ENCODE measurements at places on chromosomes 16 and 17.

GRCh38 chr16:31092330-31092729 lies 2.3 kb downstream of the VKORC1 start:
- peaks cover 22% of the 10 kb centered on the region for H3K4me1 ChIP-seq
- no peak for DNase-seq
- peak overlapping the region; percentile 74 for H3K4me3 ChIP-seq
- H3K27me3 ChIP-seq, result peaks cover 3% of the 10 kb centered on the region
- H3K27ac ChIP-seq, result no peak overlapping the region
- peaks cover 2% of the 10 kb centered on the region for H3K36me3 ChIP-seq

- no peak for DNase-seq
- H3K27me3 ChIP-seq, result peaks cover 59% of the 10 kb centered on the region
- H3K4me3 ChIP-seq, result no peak overlapping the region
Measured at GRCh38 chr17:34885076-34885475, 76.2 kb downstream of the CCT6B start.

DNA sequence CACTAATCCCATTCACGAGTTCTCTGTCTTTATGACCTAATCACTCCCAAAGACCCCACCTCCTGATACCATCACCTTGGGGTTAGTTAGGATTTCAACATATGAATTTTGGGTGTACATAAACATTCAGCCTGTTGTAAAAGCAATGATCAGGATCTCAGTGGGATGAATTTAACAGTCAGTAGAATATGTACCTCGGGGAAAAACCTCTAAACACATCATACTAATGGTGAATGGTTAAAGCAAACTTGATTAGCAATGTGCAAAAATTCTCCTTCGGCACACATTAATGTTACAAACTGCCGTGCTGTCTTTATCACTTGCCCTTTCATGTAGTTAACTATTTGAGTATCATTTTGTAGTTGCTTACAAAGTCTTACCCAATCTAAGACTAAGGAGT lies 10.2 kb downstream of the RNF112 start:
- H3K27ac ChIP-seq, result no peak overlapping the region
- DNase-seq, result no peak
- H3K27me3 ChIP-seq, result no peaks in the 10 kb centered on the region
- H3K4me1 ChIP-seq, result no peaks in the 10 kb centered on the region

- H3K4me3 ChIP-seq, result peak overlapping the region; percentile 84
- H3K27me3 ChIP-seq, result no peaks in the 10 kb centered on the region
- no peaks in the 10 kb centered on the region for H3K36me3 ChIP-seq
- no peak for DNase-seq
Measured at GRCh38 chr17:42277342-42277712, 1.1 kb upstream of the STAT5B start.

- no peaks in the 10 kb centered on the region for H3K27me3 ChIP-seq
- peak within 1 kb of the TSS; percentile 95 for H3K27ac ChIP-seq
- H3K4me1 ChIP-seq, result peaks cover 23% of the 10 kb centered on the region
- peaks cover 2% of the 10 kb centered on the region for H3K36me3 ChIP-seq
- H3K4me3 ChIP-seq, result peak within 1 kb of the TSS; percentile 87
- DNase-seq, result peak; percentile 80
Measured at GRCh38 chr16:30534368-30535105, at the start of gene ZNF747. TSS of gene ZNF747 (minus strand) at chr16:30534858. CDS start at chr16:30534679, 179 bp downstream.

- H3K27me3 ChIP-seq, result no peaks in the 10 kb centered on the region
- DNase-seq, result no peak
- H3K27ac ChIP-seq, result no peak overlapping the region
- no peak overlapping the region for H3K4me3 ChIP-seq
Measured at GRCh38 chr16:53743149-53743566, 39.2 kb downstream of the FTO start.

DNA sequence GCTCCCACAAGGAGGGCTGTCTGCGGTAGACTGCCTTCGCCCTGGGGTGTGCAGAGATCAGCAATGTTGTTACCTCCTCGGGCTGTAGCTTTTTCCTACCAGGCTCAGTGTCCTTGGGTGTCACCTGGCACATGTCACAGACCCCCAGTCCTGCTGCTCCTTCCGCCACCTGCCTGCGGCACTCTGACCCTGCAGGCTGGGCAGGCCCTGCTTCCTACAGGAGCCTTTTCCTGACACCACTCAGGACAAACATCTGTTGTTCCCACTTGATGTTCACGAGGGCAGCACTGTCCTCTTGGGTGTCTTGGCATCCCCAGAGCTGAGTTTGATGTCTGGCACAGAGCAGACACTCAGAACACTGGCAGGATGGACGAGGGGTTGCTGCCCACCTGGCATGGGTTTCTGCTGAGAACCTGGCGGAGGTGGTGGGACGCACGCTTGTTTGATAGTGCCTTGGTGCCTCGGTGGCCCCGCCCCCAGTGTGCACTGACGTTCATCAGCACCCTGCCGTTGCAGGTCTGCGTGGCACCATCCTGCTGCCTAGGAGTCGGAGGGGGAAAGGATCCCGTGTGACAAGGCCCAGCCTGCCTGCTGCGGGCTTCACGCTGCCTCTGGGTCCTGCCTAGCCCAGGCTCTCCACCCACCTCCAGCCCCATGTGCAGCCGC lies 26.7 kb upstream of the NUDT16L1 start:
- DNase-seq, result no peak
- H3K4me3 ChIP-seq, result no peak overlapping the region
- H3K27me3 ChIP-seq, result no peaks in the 10 kb centered on the region
- peaks cover 4% of the 10 kb centered on the region for H3K36me3 ChIP-seq
- no peaks in the 10 kb centered on the region for H3K4me1 ChIP-seq

GRCh38 chr17:50046667-50047066 lies 9.2 kb upstream of the ITGA3 start:
- H3K27ac ChIP-seq, result no peak overlapping the region
- no peak for DNase-seq
- H3K27me3 ChIP-seq, result no peaks in the 10 kb centered on the region

GRCh38 chr17:28446716-28447395 lies 26.6 kb upstream of the SLC13A2 start:
- H3K4me3 ChIP-seq, result no peak overlapping the region
- H3K27me3 ChIP-seq, result peaks cover 46% of the 10 kb centered on the region
- H3K36me3 ChIP-seq, result no peaks in the 10 kb centered on the region
- H3K27ac ChIP-seq, result no peak overlapping the region
- no peak for DNase-seq

- H3K4me3 ChIP-seq, result peak overlapping the region; percentile 67
- H3K4me1 ChIP-seq, result peaks cover 86% of the 10 kb centered on the region
- DNase-seq, result no peak
- peaks cover 3% of the 10 kb centered on the region for H3K27me3 ChIP-seq
- peak overlapping the region; percentile 93 for H3K27ac ChIP-seq
Measured at GRCh38 chr16:89324056-89325010, 106.8 kb downstream of the ZNF778 start.

- H3K27ac ChIP-seq, result no peak overlapping the region
- peaks cover 11% of the 10 kb centered on the region for H3K27me3 ChIP-seq
- no peaks in the 10 kb centered on the region for H3K4me1 ChIP-seq
- no peak for DNase-seq
- no peak overlapping the region for H3K4me3 ChIP-seq
- H3K36me3 ChIP-seq, result no peaks in the 10 kb centered on the region
Measured at GRCh38 chr16:17496891-17497290, 26.1 kb upstream of the XYLT1 start.

- H3K4me1 ChIP-seq, result peaks cover 25% of the 10 kb centered on the region
- DNase-seq, result no peak
- H3K27me3 ChIP-seq, result no peaks in the 10 kb centered on the region
Measured at GRCh38 chr17:66422186-66422585, 119.8 kb downstream of the PRKCA start.

GRCh38 chr17:3992370-3992769 lies 28.1 kb upstream of the ATP2A3 start:
- no peaks in the 10 kb centered on the region for H3K4me1 ChIP-seq
- H3K27ac ChIP-seq, result no peak overlapping the region
- no peak for DNase-seq
- H3K27me3 ChIP-seq, result peaks cover 11% of the 10 kb centered on the region

GRCh38 chr17:56359518-56359917 lies 206.2 kb downstream of the ANKFN1 start:
- no peak overlapping the region for H3K27ac ChIP-seq
- DNase-seq, result no peak
- H3K4me1 ChIP-seq, result peaks cover 17% of the 10 kb centered on the region
- H3K36me3 ChIP-seq, result no peaks in the 10 kb centered on the region
- no peak overlapping the region for H3K4me3 ChIP-seq

GRCh38 chr16:3580251-3580651 lies 3.0 kb upstream of the NLRC3 start:
- no peaks in the 10 kb centered on the region for H3K36me3 ChIP-seq
- H3K4me3 ChIP-seq, result peak overlapping the region; percentile 31
- no peak for DNase-seq

GRCh38 chr16:84354306-84354705 lies 14.0 kb upstream of the ATP2C2 start:
- no peak overlapping the region for H3K4me3 ChIP-seq
- DNase-seq, result no peak
- no peaks in the 10 kb centered on the region for H3K36me3 ChIP-seq
- H3K4me1 ChIP-seq, result peaks cover 41% of the 10 kb centered on the region

DNA sequence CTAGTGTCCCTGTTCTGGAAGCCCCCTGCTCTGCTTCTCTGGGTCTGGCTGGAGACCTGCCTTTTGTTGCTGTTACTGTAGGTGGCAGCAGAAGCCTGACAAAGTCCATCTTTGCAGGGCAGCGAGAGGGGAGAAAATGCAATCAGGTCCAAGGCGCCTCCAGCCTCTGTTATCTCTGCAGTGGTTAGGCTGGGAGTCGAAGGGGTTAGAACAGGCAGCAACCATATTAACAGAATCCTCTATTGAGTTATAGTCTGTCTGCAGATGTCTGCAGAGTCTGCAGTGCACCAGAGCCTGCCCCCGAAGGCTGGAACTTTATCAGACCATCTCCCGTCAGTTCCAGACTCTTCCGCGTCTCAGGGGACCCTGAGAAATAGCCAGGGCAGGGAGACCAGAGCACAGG lies 404.9 kb upstream of the EEF2KMT start:
- no peaks in the 10 kb centered on the region for H3K36me3 ChIP-seq
- peaks cover 20% of the 10 kb centered on the region for H3K4me1 ChIP-seq
- DNase-seq, result peak; percentile 32
- H3K27me3 ChIP-seq, result peaks cover 26% of the 10 kb centered on the region
- no peak overlapping the region for H3K4me3 ChIP-seq
- no peak overlapping the region for H3K27ac ChIP-seq

GRCh38 chr16:3945751-3946603 lies 65.5 kb upstream of the CREBBP start:
- H3K4me3 ChIP-seq, result no peak overlapping the region
- H3K27ac ChIP-seq, result no peak overlapping the region
- H3K36me3 ChIP-seq, result peaks cover 3% of the 10 kb centered on the region
- H3K27me3 ChIP-seq, result no peaks in the 10 kb centered on the region
- DNase-seq, result no peak

GRCh38 chr17:76735006-76735405 lies 2.1 kb downstream of the SRSF2 start:
- no peak for DNase-seq
- H3K27me3 ChIP-seq, result peaks cover 5% of the 10 kb centered on the region
- peak overlapping the region; percentile 99 for H3K4me3 ChIP-seq
- peaks cover 56% of the 10 kb centered on the region for H3K4me1 ChIP-seq
- H3K27ac ChIP-seq, result no peak overlapping the region

- no peak overlapping the region for H3K4me3 ChIP-seq
- no peaks in the 10 kb centered on the region for H3K36me3 ChIP-seq
- peaks cover 9% of the 10 kb centered on the region for H3K27me3 ChIP-seq
- H3K4me1 ChIP-seq, result peaks cover 5% of the 10 kb centered on the region
- no peak for DNase-seq
Measured at GRCh38 chr17:12743046-12743445, 46.3 kb upstream of the ARHGAP44 start.

DNA sequence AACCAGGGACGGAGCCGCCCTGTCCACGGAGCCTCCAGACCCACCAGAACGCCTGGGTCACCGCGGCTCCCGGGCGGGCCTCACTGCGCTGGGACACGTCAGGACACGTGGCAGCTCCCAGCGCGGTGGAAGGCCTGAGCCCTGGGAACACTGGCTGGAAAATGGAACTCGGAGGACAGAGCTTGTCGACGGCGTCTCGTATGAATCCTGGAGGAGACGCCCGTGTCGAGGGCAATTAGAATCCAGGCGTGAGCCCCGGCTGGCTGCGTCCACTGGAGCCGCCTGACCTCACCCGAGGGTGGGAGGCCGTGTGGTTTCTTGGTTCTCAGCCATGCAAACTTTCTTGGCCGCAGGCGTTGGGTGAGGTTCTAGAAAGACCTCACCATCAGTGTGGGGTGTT lies 173.9 kb downstream of the LAT start:
- H3K4me1 ChIP-seq, result peaks cover 12% of the 10 kb centered on the region
- H3K27me3 ChIP-seq, result no peaks in the 10 kb centered on the region
- H3K27ac ChIP-seq, result no peak overlapping the region
- no peaks in the 10 kb centered on the region for H3K36me3 ChIP-seq
- no peak for DNase-seq
- no peak overlapping the region for H3K4me3 ChIP-seq

DNA sequence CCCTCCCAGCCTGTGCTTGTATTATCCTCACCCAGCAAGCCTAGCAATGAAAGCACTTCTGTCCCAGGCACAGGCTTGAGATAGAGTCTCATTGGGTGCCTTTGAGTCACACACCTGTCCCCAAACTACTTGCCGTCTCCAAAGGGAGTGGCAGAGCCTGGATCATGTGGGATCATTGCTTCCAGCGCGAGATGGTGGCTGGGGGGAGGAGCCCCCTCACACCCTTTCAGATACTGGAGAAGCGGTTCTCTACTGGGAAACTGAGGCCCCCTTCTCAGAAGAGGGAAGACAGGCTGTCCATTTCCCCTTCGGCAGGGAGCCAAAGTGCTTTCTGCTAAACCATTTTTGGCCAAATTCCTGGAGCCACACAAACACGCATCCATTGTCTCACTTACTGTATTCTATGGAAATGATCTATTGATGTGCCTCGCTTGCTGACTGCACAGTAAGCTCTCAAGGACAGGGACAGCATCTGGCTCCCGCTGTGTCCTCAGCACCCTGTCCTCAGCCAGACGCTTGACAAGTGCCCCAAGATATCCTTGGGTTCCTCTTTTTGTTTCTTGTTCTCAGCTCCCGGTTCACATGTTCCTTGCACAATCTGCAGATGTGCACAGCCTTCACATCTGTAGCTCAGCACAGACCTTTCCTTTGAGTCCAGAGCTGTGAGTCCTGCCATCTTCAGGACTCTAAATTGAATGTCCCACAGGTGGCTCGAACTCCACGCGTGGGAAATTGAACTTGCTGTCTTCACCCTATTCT lies 26.0 kb upstream of the DLX3 start:
- no peak overlapping the region for H3K27ac ChIP-seq
- H3K4me1 ChIP-seq, result peaks cover 11% of the 10 kb centered on the region
- H3K36me3 ChIP-seq, result no peaks in the 10 kb centered on the region
- no peak overlapping the region for H3K4me3 ChIP-seq

- H3K27ac ChIP-seq, result no peak overlapping the region
- H3K4me1 ChIP-seq, result peaks cover 7% of the 10 kb centered on the region
- no peaks in the 10 kb centered on the region for H3K36me3 ChIP-seq
- no peak overlapping the region for H3K4me3 ChIP-seq
Measured at GRCh38 chr17:4479982-4480751, 18.5 kb upstream of the SPNS2 start.

DNA sequence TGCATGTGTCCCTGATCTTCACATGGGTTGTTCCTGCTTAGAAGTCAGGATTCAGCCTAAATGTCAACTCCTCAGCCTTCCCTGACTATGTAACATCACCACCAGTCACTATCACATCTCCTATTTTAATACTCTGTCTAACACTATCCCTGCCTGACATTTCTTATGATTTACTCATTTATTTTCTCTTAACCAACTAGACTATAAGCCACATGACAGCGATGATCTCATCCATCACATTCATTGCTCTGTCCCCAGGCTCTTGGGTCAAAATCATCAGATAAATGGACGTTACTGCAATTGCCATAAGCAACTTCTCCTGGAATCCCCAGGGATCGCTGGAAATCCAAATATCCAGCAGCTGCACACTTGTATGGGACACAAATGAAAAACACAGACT lies 15.7 kb downstream of the CDRT4 start:
- H3K27me3 ChIP-seq, result no peaks in the 10 kb centered on the region
- H3K4me3 ChIP-seq, result no peak overlapping the region
- no peak for DNase-seq
- no peak overlapping the region for H3K27ac ChIP-seq
- H3K36me3 ChIP-seq, result peaks cover 4% of the 10 kb centered on the region

All from neural crest cell (in vitro differentiated cells).